ENCODE measurements at places on chromosomes 5 and 9. TPM values are rescaled to one million over a fixed set of nuclear protein-coding genes. Genes with fewer than 3 reads are reported as not detected.
A peak's percentile ranks its signal among the peaks of the same experiment; 100 is the strongest.

The GMCL2 gene
- total RNA-seq, result not detected

DNA sequence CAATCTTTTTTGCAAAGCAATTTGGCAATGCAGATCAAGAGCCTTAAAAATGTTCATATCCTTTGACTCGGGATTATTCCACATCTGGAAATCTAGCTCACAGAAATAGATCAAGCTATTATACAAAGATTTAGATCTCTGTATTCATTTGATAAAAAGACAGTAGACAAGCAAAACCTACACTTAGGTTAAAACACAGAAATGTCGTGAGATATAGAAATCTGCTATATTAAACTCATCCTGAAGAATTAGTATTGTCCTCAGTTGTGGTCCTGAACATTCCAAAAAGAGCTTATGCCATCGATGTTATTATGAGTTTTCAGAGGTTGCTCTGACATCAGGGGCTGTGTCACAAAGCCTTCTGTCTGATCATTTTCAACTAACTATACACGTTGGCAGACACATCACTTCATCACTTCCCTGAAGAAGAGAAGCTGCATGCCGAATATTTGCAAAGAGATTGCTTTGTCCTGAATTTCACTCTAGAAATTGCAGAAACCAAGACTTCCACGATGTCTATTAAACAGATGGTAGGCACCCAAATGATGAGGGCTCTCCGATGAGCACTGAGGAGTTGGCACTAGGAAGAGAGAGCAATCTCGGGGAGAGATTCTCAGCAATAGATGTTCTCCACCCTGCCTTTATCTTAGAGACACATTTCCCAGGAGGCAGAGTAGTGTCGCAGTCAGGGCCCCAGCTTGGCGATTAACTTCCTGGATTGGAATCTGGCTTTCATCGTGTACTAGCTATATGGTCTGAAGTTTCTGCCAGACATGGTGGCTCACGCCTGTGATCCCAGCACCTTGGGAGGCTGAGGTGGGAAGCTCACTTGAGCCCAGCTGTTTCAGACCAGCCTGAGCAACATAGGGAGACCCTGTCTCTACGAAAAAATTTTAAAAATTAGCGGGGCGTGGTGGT is 1.9 kb upstream of the UBTD2 start:
- peaks cover 1% of the 10 kb centered on the region for H3K36me3 ChIP-seq
- H3K27ac ChIP-seq, result no peak overlapping the region
- H3K27me3 ChIP-seq, result peaks cover 14% of the 10 kb centered on the region
- no peak for DNase-seq
- H3K4me3 ChIP-seq, result peak overlapping the region; percentile 83
- H3K4me1 ChIP-seq, result peaks cover 20% of the 10 kb centered on the region

GRCh38 chr5:179303451-179304200 is 41.6 kb downstream of the ADAMTS2 start:
- H3K27me3 ChIP-seq, result no peaks in the 10 kb centered on the region
- no peak overlapping the region for H3K27ac ChIP-seq
- H3K4me3 ChIP-seq, result no peak overlapping the region
- no peaks in the 10 kb centered on the region for H3K36me3 ChIP-seq

GRCh38 chr9:117000834-117001233 is 313.7 kb downstream of the TRIM32 start:
- H3K4me1 ChIP-seq, result no peaks in the 10 kb centered on the region
- H3K27ac ChIP-seq, result no peak overlapping the region
- no peaks in the 10 kb centered on the region for H3K27me3 ChIP-seq
- H3K36me3 ChIP-seq, result no peaks in the 10 kb centered on the region
- no peak for DNase-seq

The HTR4 gene
- not detected for total RNA-seq

GRCh38 chr9:126665644-126666035 is 51.9 kb downstream of the LMX1B start:
- H3K27me3 ChIP-seq, result peaks cover 32% of the 10 kb centered on the region
- H3K36me3 ChIP-seq, result no peaks in the 10 kb centered on the region
- H3K4me1 ChIP-seq, result no peaks in the 10 kb centered on the region
- H3K4me3 ChIP-seq, result no peak overlapping the region

- no peak overlapping the region for H3K27ac ChIP-seq
- H3K27me3 ChIP-seq, result peaks cover 5% of the 10 kb centered on the region
- no peaks in the 10 kb centered on the region for H3K36me3 ChIP-seq
- H3K4me3 ChIP-seq, result no peak overlapping the region
These were observed 19.8 kb downstream of the TTC23L start for GRCh38 chr5:34858790-34859189.

The LCNL1 gene
- total RNA-seq, result not detected

DNA sequence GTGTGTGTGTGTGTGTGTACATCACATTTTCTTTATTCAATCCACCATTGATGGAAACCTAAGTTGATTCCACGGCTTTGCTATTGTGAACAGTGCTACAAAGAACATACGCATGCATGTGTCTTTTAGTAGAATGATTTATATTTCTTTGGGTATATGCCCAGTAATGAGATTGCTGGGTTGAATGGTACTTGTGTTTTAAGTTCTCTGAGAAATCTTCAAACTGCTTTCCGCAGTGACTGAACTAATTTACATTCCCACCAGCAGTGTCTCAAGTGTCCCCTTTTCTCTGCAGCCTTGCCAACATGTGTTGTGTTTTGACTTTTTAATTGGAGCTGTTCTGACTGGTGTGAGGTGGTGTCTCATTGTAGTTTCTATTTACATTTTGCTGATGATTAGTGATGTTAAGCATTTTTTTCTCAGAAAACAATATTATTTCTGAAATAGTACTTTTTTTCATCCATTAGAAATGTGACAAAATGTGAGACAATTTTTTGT is 769.7 kb downstream of the TAF11L14 start:
- no peaks in the 10 kb centered on the region for H3K4me1 ChIP-seq
- H3K27me3 ChIP-seq, result no peaks in the 10 kb centered on the region
- no peak overlapping the region for H3K4me3 ChIP-seq
- H3K27ac ChIP-seq, result no peak overlapping the region
- no peak for DNase-seq

- no peak overlapping the region for H3K27ac ChIP-seq
- DNase-seq, result no peak
- H3K4me3 ChIP-seq, result no peak overlapping the region
- H3K27me3 ChIP-seq, result no peaks in the 10 kb centered on the region
These were observed 115.6 kb downstream of the SEMA5A start for GRCh38 chr5:9430306-9430705.

DNA sequence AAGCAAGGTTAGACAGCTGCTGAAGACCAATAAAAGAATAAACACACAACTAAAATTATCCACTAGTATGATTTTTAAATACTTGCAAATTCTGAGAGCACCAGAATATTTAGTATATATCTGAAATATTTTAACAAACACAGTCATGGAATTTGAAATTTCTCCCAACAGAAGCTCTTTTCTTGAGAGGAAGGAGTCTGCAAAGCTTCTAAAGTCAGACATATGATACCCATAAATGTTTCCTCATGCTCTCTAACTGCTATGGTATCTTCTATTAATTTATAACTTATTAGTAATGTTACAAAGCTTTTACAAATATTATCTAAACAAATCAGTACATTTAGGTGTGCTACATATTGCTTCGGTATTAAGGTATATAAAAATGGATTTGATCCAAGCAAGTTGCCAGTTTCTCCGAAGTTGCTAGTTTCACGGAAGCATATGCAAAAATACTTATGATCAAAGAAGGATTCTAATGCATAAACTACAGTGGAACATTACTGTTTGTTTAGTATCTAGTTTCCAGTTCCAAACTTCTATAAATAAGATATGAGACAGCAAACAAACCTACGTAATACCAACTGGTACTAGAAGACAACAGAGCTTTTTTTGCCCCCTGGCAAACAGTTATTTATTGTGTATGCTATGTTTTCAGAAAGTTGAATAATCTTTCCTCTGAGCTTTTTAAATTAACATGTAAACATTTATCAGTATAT is 22.0 kb downstream of the FNIP1 start:
- H3K4me1 ChIP-seq, result peaks cover 3% of the 10 kb centered on the region
- H3K36me3 ChIP-seq, result peaks cover 9% of the 10 kb centered on the region
- no peak overlapping the region for H3K4me3 ChIP-seq
- no peak for DNase-seq

- no peak for DNase-seq
- no peak overlapping the region for H3K4me3 ChIP-seq
- peaks cover 13% of the 10 kb centered on the region for H3K4me1 ChIP-seq
These were observed 11.2 kb upstream of the PARP8 start for GRCh38 chr5:50655067-50655809.

DNA sequence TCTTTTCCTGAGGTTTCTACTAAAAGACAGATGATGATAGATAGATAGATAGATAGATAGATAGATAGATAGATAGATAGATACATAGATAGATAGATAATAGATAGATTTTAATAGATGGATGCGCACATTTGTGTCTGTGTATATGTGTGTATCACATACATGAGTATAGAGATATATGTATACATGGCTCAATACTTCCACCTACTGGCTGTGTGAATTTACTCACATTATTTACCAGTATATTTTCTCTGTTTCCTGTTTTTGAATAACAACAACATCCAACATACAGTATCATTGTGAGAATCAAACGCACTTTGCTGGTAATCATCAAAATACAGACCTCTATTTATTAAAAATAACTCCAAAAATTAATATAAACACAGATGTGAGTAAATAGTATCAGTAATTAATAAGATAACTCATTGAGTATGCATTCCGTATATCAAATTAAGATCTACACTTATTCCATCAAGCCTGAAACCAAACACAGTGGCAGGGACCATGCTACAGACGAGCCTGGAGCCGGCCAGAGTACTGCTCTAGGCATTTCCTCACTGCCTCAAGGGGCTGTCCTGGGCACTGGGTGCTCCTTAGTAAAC is 338.0 kb downstream of the SEMA5A start:
- no peak overlapping the region for H3K27ac ChIP-seq
- no peak overlapping the region for H3K4me3 ChIP-seq
- H3K4me1 ChIP-seq, result no peaks in the 10 kb centered on the region
- H3K27me3 ChIP-seq, result no peaks in the 10 kb centered on the region

GRCh38 chr5:159424123-159424522 is 93.8 kb upstream of the IL12B start:
- H3K36me3 ChIP-seq, result no peaks in the 10 kb centered on the region
- H3K27ac ChIP-seq, result no peak overlapping the region
- peaks cover 33% of the 10 kb centered on the region for H3K27me3 ChIP-seq
- H3K4me3 ChIP-seq, result no peak overlapping the region
- H3K4me1 ChIP-seq, result peaks cover 25% of the 10 kb centered on the region

- H3K36me3 ChIP-seq, result peaks cover 31% of the 10 kb centered on the region
- peak; percentile 67 for DNase-seq
- H3K4me3 ChIP-seq, result peak overlapping the region; percentile 81
- H3K27me3 ChIP-seq, result peaks cover 13% of the 10 kb centered on the region
- H3K27ac ChIP-seq, result peak overlapping the region; percentile 67
These were observed 802 bp downstream of the ITGA2 start for GRCh38 chr5:52989781-52990527.

GRCh38 chr9:2157277-2158110 is 142.3 kb downstream of the SMARCA2 start:
- H3K4me1 ChIP-seq, result peaks cover 34% of the 10 kb centered on the region
- peak; percentile 62 for DNase-seq
- peaks cover 12% of the 10 kb centered on the region for H3K36me3 ChIP-seq
- H3K4me3 ChIP-seq, result peak overlapping the region; percentile 79
- no peaks in the 10 kb centered on the region for H3K27me3 ChIP-seq

The TMOD1 gene
- total RNA-seq, result 0.88 TPM

DNA sequence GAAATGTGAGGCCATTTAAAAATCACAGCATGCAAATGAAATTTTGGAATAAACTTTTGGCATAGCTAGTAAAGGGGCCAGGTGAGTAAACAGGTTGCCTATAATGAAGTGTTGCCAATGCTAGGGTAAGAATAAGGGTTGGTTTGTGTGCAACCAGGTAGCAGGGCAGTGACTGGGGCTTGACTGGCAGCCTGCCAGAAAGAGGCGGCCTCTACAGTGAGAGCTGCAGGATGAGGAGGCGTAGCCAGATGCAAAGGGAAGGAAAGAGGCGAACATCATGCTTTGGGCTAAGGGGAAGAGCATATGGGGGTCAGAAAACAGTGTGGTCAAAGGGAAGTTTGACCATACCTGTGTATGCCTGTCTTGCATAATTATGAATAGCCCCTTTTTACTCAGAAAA is 70.6 kb downstream of the MAST4 start:
- DNase-seq, result no peak
- H3K27ac ChIP-seq, result no peak overlapping the region
- H3K4me3 ChIP-seq, result no peak overlapping the region
- no peaks in the 10 kb centered on the region for H3K4me1 ChIP-seq
- H3K36me3 ChIP-seq, result no peaks in the 10 kb centered on the region

DNA sequence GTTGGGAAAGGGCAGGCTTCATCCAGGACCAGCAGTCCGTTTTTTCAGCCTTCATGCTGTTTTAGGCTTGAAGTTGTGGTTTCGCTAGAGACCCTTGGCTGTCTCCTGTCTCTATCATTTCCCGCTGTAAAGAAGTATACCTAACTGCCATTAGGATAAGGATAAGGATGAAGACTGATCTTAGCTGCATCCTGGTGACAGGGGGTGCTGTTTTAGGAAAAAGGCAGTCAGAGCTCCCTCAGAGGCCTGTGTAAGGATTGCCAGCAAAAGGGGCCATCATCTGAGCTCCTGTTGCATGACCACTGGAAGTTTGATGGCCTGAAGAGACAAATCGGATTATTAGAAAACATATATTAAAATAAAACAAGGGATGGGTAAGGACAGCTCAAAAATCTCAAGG is 64.8 kb upstream of the FGF10 start:
- no peak for DNase-seq
- no peaks in the 10 kb centered on the region for H3K27me3 ChIP-seq
- H3K36me3 ChIP-seq, result no peaks in the 10 kb centered on the region
- no peaks in the 10 kb centered on the region for H3K4me1 ChIP-seq
- no peak overlapping the region for H3K4me3 ChIP-seq

DNA sequence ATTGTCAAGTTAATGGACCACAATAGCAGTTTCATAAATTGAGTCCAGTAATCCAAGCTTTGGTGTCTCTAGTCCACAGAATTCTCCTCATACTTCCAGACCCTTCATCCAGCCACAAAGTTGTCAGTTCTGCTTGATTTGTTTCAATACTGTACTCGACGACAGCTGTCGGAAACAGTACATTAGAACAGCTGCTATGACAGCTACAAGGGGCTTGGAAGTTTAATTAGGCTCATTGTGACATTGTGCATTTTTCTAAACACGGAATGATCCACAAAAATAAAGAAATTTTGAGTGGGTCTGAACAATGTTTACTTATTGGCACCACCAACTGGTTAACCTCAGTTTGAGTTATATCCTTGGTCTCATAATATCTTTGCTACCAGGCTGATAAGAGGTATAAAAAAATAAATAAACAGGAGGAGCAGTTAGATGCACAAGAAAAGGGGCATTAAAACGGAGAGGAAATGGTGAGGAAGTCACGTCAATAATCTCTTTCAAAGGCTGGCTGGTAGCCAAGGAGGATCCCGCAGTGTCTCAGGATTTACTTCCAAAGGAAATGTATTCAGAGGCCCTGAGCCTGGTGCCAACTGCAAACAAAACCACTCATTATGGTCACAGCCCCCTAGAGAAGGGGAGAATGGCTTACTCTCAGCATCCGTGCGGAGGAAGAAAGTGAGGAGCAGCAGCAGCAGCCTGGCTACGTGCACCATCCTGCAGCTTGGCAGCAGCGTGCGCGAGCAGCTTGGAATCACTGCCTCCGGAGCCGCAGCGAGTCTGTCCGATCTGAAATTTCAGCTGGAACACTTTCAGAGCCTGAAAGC is 933.8 kb upstream of the DMAC1 start:
- no peak overlapping the region for H3K4me3 ChIP-seq
- H3K27ac ChIP-seq, result no peak overlapping the region
- H3K36me3 ChIP-seq, result no peaks in the 10 kb centered on the region
- peaks cover 6% of the 10 kb centered on the region for H3K27me3 ChIP-seq

GRCh38 chr5:42842921-42843641 is 31.4 kb upstream of the SELENOP start:
- no peak overlapping the region for H3K4me3 ChIP-seq
- H3K36me3 ChIP-seq, result no peaks in the 10 kb centered on the region
- DNase-seq, result no peak

The ALDOB gene
- total RNA-seq, result not detected
